ENCODE measurements at places on chromosomes 3 and 15. TPM values are rescaled to one million over a fixed set of nuclear protein-coding genes. Genes with fewer than 3 reads are reported as not detected.
A peak's percentile ranks its signal among the peaks of the same experiment; 100 is the strongest.

PDE8A gene
- 38.3 TPM for total RNA-seq

- no peak for DNase-seq
These were observed 23.9 kb upstream of the LOXL1 start for GRCh38 chr15:73902121-73903020.

- no peak for DNase-seq
These were observed 114.6 kb downstream of the TUSC7 start for GRCh38 chr3:116824208-116824607.

SEMA3G gene
- total RNA-seq: under 0.01 TPM

DNA sequence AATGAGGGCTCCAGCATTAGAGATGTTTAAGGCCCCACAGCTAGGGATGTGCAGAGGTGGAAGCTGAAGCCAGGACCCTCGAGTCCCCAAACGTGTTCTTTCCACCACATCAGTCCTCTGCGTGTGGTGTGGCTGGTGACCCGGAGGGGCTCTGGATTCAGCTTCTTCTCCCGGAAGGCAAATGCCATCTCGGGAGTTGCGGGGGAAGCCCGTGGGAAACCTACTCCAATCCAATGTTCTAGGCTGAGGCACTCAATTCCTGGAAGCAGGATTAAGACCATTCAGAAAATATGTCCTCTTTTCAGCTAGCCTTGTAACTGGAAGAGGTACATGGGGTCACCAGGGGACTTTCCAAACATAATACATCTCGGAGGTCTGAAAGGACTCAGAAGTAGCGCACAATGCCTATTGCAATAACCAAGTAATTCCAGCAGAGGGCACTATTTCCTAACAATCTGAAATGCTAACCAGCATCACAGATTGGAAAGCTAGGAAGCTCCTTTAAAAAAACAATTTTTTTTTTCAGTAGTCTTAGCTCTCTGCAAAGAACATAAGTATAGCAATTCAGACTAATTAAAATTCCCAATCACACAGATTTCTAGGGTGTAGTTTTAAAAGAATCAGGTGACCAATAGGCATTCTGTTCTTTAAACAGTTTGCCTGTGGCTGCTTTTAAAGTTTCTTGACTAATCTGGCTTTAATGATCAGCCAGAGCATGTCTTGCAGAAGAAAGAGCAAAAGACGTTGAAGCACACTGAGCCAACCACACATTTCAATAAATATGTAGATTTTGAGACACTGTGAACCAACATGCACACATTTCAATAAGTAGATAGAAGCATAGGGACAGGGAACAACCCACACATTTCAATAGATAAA lies 36.1 kb downstream of the BNC1 start:
- peak; percentile 53 for DNase-seq

DNA sequence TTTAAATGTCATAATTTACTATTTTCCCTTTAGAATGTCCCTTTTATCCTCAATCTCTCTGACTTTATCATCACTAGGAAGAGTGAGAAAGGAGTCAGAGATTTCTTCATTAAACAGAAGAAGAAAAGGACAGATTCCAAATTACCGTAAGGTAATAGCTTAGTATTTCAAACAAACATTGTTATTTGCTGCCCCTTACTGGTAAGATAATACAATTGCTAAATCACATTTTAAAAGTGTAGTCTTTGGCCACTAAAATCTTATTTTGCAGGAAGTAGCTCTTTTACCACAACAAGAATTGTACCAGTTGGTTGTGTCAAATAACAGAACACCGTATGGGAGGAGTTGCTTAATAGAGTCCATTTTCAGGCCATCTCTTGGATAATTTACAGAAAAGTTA lies 53.7 kb downstream of the CGGBP1 start:
- DNase-seq: peak; percentile 32

DNA sequence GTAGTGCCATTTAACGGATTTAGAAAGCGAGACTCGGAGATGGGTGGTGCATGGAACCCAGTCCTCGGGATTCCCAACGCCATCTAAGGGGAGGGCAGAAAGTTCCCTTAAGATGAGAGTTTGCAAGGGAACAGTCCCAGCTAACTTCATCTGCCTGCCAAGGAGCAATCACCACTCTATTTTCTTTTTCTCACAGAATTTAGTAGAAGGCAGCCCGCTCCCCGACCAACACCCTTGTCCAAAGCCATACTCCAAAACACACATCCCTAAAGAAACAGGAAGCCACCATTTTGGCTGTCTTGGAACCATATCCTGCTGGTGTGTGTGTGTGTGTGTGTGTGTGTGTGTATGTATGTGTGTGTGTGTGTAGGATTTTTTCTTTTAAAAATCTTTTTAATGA lies 7.1 kb upstream of the FGD5 start:
- no peak for DNase-seq

- DNase-seq: peak; percentile 81
These were observed 3.1 kb downstream of the MYLK start for GRCh38 chr3:123880998-123881561.

- DNase-seq: no peak
These were observed 97.2 kb downstream of the CLDN1 start for GRCh38 chr3:190224863-190225692.

- DNase-seq: no peak
These were observed 22.3 kb downstream of the RPSA start for GRCh38 chr3:39428745-39429201.

GRCh38 chr15:27561816-27562215 lies 537.3 kb downstream of the OCA2 start:
- DNase-seq: no peak

GRCh38 chr3:36444909-36445308 lies 64.6 kb downstream of the STAC start:
- DNase-seq: peak; percentile 70

TEX264 gene
- 55.4 TPM for total RNA-seq

GRCh38 chr3:31188112-31188511 lies 293.7 kb upstream of the GADL1 start:
- no peak for DNase-seq

ARHGEF26 gene
- 3.6 TPM for total RNA-seq

DNA sequence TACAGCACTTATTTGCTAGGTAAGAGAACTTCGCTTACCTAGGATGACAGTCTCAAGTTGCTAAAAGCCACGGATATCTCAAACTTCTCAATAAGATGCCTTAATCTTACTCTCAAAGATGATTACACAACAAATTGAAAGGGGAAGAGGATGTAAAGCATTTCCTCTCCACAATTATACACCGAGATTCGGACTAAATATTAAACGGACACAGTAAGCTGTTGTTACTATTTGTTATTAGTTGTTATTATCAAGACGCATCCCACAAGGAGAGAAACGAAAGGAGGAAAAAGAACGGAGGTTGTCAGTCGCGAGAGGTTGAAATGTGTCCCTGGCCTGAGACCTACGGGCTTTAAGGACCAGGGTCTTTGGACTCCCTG lies 660 bp downstream of the ZNF106 start:
- peak; percentile 78 for DNase-seq

INSYN1 gene
- 4.7 TPM for total RNA-seq

DNA sequence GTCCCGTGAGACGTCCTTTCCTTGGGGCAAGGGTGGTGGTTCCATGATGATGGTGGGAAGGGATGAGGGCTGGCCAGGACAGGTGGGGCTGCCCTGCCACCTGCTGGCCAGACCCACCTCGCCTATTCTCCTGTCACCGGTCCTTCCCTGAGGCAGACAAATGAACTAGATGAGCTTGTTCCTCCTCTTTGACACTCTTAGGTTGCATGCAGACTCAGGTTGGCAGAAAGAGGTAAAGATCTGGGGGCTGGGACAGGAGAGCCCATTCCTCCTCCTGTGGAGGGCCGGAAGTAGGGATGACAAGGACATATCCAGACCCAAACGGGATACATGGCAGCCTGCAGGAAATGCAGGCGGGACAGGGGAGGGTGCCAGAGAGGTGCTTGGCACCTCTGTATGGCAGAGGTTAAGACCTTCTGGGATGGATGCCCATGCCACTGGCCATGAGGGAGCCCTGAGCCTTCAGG lies 38.6 kb downstream of the ACSBG1 start:
- peak; percentile 86 for DNase-seq

DNA sequence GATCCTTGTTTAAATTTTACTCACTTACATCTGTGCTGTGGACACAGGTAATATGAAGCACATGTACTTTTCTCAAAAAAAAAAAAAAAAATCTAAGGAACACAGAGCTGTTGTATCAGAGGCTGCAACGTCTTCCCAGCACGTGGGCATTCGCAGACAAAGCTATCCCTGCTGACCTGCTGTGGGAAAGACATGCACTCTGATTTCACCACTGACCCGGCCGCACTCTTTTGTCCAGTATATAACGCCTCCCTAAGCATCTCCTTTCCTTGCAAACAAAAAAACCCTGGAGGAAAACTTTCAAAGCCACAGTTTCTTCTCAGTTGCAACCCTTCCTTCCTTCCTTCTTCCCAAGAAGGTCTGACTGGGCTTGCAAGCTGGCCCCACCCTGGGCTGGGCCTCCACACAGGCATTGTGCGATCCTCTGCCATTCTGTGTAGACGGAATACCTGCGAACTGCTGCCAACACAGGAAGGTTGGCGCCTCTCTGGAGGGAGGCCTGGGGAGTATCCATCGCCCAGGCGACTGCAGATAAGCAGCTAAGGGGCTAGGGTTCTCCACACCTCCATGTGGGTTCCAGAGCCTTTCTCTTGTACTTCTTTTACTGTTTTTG lies 50.8 kb downstream of the SLC12A8 start:
- no peak for DNase-seq

GRCh38 chr3:144491333-144491732 lies 519.7 kb downstream of the DIPK2A start:
- DNase-seq: no peak

- DNase-seq: no peak
These were observed 28.5 kb downstream of the ACAD9 start for GRCh38 chr3:128907706-128908445.
